SW 1271 (cell line): ENCODE measurements at places on chromosomes 1 and 21.

GRCh38 chr1:63480057-63480456, 43.0 kb downstream of the ITGB3BP start:
- DNase-seq: no peak

- DNase-seq: no peak
These were observed 39.4 kb downstream of the DMRTB1 start for GRCh38 chr1:53498555-53499131.

- DNase-seq: no peak
These were observed 281.9 kb upstream of the POU3F1 start for GRCh38 chr1:38328278-38329035.

- DNase-seq: no peak
These were observed 13.0 kb upstream of the TTC22 start for GRCh38 chr1:54814126-54814498.

DNA sequence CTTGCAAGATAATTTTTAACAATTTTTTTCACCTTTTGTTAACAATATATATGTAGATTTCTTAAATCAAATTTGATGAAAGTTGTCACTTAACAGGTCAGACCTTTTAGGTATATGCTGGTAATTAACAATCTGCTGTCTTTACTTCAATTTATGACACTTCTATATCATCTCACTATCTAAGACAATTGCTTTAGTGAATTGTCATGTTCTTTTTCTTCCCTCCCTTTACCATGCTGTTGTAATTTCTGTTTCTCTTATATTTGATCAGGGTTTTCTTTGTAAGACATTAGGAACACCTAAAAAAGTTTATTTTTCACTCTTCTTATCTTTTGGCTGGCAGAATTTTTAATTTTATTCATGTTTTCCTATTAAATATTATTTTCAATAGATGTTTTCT, 2.0 kb downstream of the IFI16 start:
- DNase-seq: no peak

DNA sequence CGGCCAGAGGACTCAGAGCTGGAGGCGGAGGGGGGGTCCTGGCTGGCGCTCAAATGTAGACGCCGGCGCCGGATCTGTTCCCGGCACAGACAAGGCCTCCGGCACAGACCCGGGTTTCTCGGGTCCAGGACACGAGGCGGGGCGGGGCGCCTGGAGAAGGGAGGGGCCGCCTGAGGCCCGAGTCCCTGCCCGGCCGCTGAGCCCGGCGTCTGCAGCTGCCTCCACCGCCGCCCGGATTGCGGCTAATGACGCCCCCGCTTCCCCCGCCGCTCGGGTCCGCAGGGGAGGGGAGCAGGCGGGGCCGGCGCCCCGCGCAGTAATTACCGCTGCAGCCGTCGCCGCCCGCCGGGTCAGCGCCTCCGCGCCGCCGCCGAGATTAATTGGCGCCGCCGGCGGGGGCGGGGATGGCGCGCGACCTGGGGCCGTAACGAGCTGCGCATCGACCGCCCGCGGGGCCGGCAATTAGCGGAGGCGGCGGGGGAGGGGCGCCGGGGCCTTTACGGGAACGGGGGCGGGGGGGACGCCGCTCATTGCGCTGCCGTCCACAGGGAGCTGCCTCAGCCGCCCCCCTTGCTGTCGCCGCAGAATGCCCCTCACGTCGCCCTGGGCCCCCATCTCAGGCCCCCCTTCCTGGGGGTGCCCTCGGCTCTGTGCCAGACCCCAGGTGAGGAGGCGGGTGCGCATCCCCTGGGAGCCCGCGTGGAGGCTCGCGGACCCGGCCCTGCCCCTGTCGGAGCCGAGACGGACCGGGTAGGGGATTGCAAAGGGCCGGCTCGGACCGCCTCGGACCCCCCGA, 17.3 kb downstream of the NOC2L start:
- peak; percentile 20 for DNase-seq

DNA sequence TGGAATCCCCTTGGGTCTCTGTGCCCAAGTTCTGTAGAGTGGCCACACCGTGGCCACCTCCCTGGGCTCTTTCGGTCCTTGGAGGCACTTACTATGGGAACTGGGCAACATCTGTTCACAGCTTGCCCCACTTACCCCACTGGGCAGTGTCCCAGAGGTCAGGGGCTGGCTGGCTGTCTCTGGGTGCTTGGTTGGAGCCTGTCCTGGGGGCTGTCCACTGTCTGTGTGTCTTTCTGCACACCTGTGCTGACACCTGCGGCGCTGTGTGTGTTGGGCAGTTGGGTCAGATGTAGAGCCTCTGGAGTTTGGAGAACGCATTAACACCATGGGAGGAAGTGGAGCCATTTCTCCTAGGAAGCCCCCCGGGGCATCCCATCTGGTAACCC, 1.3 kb upstream of the TMEM54 start:
- DNase-seq: no peak
